ENCODE measurements at places on chromosomes 6 and 20.
A peak's percentile ranks its signal among the peaks of the same experiment; 100 is the strongest.

- DNase-seq, result no peak
These were observed 48.7 kb upstream of the BMP2 start for GRCh38 chr20:6718662-6719368.

- DNase-seq, result no peak
These were observed 26.8 kb upstream of the TFAP2A start for GRCh38 chr6:10441655-10442009.

DNA sequence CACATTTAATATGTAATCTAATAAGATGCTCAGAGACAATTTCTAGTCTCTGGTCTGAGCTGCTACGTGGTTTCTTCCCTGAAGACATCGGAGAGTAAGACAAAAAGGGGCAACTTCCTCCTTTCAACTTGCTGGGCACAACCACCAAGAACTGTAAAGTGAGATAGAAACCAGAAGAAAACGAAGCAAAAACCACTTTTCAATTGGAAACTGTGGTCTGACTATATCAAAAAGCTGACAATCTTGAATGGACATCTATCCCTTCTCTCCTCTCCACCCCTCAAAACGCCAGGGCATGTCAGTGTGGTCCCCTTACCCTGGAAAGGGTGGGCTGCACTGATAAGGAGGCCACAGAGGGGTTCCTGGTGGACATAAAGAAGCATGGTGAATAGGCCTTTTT lies 269.1 kb downstream of the CD83 start:
- no peak for DNase-seq

DNA sequence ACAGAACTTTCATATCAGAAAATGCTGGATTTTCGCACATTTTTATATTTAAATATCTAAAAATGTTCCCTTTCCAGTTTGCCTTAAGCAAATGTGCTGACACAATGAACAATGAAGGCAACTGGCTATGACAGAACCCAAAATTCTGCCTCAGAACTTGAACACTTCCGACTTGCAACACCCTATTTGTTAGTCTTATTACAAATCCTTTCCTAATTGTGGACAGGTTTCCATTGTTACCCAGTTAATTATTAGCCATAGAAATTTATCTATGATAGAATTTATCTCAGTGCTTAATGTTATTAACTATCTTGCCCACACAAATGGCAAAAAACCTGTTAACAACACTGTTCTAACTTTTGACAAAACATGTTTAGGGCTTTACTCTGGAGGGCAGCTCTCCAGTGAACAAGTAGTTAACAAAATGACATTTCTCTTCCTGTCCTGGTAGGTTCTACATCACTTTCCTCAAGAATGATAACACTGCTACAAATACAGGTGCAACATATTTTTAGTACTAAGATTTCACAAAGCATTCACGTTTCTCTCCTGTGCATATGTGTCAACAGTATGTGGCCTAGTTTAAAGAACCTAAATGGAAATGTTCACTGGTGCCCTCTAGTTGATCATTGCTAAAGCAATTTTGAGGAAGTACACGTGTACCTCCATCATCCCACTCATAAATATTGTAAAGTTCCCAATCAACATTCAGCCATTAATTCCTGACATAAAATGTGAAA lies 58.4 kb downstream of the HIVEP2 start:
- DNase-seq, result no peak

DNA sequence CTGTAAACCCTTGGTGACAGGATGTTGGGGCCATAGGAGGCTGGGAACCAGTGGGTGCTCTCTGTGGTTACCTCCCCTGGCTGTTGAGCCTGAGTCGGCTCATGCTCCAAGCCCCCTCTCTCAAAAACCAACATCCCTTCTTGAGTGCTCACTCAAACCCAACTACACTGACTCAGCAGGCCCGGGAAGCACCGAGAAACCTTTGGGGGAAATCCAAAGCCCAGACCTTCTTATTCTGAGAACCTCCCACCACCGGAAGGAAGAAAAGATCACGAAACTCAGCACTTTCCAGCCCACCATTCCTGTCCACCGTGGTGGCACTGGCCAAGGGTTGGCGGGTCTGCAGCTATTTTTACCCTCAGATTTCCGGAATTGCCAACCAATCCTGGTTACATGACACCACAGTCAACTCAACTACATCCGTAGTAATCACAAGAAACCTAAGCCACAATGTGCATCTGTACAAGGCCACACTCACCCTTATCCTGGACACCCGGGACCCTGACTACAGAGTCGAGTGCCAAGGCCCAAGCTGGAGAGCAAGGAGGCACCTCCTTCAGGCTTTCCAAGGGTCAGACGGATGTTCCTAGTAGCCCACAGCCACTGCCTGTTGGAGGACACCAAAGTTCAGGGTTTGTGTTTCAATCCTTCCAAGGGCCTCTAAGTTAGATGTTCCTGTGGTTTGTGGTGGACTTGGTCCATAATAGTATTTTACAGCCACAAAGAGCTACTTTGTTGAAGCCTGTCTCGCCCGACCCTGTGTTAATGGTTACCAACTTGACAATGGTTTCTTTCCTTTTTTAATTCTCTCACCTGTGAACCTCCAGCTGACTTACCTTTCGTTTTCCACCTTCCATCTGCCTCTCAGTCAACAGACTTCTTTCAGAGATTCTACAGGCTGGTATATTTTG lies 317.0 kb downstream of the CDC5L start:
- DNase-seq, result peak; percentile 48

DNA sequence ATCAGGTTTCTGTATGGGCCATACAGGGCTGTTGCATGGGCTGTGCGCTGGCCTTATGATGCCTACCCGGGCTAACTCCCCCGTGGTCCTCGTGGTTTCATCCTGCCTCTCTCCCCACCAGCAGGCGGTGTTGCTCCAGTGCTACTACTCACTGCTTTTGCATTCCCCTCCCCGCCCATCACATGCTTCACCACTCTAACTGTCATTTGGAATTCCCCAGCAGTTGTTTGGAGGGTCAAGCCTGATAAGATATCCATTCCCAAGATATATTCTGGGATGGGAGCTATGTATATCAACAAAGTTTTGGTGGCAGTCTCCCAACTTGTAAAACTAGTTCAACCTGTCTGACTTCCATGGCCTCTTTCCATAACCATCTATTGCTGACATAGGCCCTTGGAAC lies 233.2 kb upstream of the SOX4 start:
- DNase-seq, result no peak

DNA sequence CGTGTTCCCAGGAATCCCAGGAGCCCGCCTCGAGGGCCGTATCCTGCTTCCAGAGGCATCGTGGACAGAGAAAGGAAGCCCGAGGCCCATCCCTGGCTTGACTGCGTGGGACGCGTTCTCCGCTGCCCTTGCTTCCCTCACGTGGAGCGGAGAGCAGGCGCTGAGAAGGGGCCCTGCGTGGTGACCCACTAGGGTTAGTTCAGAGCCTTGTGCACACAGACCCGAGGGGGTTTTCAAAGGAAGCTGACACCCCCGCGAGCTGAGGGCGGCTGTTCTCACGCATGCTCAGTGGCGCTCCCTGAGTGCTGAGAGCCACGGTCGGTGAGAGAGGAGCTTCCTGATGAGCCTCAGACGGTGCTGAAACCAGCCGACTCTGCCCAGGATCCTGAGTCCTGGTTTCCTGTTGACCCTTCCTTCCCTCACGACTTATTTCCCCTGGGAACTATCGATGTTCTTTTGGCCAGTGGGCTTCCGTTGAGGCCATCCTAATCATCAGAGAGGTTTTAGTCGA lies 28.9 kb upstream of the CCR6 start:
- DNase-seq, result peak; percentile 61

- no peak for DNase-seq
These were observed 38.0 kb downstream of the PKHD1 start for GRCh38 chr6:52049252-52050050.

DNA sequence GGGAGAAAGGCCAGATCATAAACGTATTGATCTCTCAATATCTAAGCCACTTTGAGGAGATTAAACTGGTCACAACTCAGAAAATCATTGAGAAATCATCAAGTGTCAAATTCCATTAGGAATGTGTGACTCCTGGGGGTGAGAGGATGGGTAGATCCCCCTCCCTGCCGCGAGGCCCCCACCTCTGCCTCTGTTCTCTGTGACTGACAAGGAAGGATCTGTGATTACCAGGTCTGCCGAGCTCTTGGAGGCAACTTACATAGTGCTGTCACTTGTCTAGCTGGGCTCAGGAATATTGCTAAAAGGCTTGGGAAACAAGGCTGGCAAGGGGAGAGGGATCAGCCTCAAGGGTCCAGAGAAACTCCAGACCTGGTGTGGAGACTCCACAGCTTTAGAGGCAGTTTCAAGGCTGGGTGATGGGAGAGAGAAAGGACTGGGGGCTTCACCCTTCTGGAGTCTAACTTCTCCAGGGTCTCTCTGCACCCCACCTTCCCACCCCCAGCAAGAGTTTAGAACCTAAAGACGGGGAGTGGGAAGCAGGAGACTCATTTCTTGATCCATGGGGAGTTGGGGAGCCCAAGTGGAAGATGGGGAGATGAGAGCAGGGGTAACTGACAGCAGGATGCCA lies 11.6 kb upstream of the ARMC12 start:
- no peak for DNase-seq

DNA sequence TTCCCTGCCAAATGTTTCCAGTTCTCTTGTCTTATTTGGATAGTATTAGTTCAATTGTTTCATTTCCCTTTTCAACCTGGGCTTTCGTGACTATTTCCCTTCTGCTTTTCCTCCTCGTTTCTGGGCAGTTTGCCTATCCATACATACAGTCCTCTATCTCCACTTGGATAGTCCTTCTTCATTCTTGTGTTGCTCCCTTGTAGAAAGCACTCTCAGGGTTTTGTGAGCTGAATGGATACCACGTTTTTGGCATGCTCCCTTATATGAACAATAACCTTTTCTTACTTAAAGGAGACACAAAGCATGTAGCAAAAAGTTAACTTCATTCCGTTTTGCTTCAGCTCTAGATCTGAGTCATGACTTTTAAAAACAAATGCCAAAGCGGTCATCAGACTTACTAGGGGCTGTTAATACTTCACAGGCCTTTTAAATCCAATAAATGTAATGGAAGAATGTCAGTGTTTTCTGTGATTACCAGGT lies 16.6 kb downstream of the CRYBG1 start:
- DNase-seq, result no peak

GRCh38 chr6:105545228-105545920 lies 142.5 kb upstream of the PREP start:
- DNase-seq, result no peak

GRCh38 chr6:151209071-151209831 lies 30.5 kb upstream of the AKAP12 start:
- DNase-seq, result no peak
